ENCODE measurements at places on chromosomes 16 and 17. TPM values are rescaled to one million over a fixed set of nuclear protein-coding genes. Genes with fewer than 3 reads are reported as not detected.
A peak's percentile ranks its signal among the peaks of the same experiment; 100 is the strongest.

SNAI3 gene
- 2.1 TPM for total RNA-seq

AANAT gene
- not detected for total RNA-seq

PRRT2 gene
- 16.7 TPM for total RNA-seq

DHODH gene
- total RNA-seq = 15.5 TPM

GRCh38 chr16:82835487-82836155, 208.9 kb downstream of the CDH13 start:
- peak; percentile 65 for DNase-seq
- H3K4me1 ChIP-seq = peaks cover 21% of the 10 kb centered on the region
- H3K27ac ChIP-seq = no peak overlapping the region
- no peaks in the 10 kb centered on the region for H3K36me3 ChIP-seq

DNA sequence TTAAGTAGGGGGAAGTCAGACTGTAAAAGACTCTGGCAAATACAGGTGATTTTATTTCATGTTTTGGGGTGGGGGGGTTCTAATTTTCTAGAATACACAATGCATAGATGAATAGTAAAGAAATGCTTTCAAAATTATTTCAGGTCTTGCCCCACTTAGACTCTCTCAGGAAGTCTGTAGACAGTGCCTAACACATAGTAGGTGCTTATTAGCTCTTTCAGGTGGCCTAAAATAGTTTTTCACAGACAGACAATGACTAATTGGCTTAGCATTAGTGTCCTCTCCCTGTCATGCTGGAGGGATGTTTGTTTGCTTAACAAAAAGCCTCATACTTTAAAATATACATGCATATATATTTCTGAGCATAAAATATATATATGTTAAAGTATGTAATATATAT, 366.0 kb downstream of the SOX9 start:
- no peak overlapping the region for H3K4me3 ChIP-seq
- no peaks in the 10 kb centered on the region for H3K4me1 ChIP-seq
- DNase-seq = no peak
- no peaks in the 10 kb centered on the region for H3K27me3 ChIP-seq
- H3K27ac ChIP-seq = no peak overlapping the region

DNA sequence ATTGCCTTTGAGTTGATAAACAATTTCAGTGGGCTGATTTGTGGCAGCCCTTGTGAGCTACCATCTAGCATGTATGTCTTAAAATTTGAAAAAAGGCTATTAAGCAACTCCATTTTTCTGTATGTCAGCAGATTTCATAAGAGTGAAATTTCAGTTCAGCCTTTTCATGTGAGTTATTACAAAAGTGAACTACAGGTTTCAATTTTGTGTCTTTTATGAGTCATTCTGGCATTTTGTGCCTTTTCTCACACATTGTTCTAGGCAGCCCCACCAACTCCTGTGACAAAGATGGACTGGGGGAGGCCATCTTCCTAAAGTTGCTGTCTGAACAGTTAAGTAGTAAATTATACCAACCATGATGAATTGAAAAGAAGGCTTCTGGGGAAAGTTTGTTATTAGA, 52.1 kb downstream of the USP10 start:
- H3K27me3 ChIP-seq = no peaks in the 10 kb centered on the region
- peaks cover 14% of the 10 kb centered on the region for H3K36me3 ChIP-seq
- no peak for DNase-seq
- H3K4me3 ChIP-seq = no peak overlapping the region
- no peaks in the 10 kb centered on the region for H3K4me1 ChIP-seq

DNA sequence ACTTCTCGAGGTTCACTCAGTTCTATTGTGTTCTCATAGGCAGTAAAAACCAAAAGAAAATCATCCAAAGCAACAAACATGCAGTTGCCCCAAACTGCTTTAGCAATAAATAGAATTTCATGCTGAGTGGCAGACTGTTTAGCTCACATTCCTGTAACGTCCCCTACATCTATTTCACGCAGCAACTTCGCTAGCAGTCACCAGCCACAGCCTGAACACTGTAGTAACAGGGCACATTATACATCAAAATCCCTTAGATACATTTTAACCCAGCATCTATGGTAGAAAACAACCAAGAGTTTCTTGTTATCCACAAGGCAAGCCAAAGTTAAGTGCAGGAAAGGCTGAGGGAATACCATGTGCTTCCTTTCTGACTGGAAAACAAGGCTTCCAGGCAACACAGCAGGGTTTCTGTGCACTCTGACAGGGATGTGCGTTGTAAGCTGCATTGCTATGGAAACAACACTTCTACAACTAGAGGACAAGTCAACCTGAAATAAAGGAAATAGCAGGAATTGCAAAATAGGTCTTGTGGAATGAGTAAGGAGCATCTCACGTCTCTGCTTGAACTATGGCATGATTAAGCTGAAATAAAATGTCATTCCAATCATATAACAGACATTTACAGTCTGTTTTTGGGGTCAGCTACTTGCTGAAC, 55.4 kb downstream of the CFDP1 start:
- peak overlapping the region; percentile 89 for H3K27ac ChIP-seq
- H3K27me3 ChIP-seq = no peaks in the 10 kb centered on the region
- H3K4me3 ChIP-seq = no peak overlapping the region
- DNase-seq = peak; percentile 49
- peaks cover 41% of the 10 kb centered on the region for H3K36me3 ChIP-seq

GRCh38 chr17:17887752-17888304, 51.0 kb upstream of the SREBF1 start:
- DNase-seq = peak; percentile 42
- no peak overlapping the region for H3K27ac ChIP-seq
- H3K36me3 ChIP-seq = peaks cover under 1% of the 10 kb centered on the region
- H3K27me3 ChIP-seq = no peaks in the 10 kb centered on the region

- H3K27me3 ChIP-seq = no peaks in the 10 kb centered on the region
- peak within 1 kb of the TSS; percentile 88 for H3K4me3 ChIP-seq
- H3K4me1 ChIP-seq = peaks cover 15% of the 10 kb centered on the region
- peaks cover 29% of the 10 kb centered on the region for H3K36me3 ChIP-seq
These were observed at the start of gene BCL7C for GRCh38 chr16:30893744-30894539. Gene BCL7C (minus strand): TSS chr16:30894077. CDS start chr16:30893944, 133 bp downstream.

DNA sequence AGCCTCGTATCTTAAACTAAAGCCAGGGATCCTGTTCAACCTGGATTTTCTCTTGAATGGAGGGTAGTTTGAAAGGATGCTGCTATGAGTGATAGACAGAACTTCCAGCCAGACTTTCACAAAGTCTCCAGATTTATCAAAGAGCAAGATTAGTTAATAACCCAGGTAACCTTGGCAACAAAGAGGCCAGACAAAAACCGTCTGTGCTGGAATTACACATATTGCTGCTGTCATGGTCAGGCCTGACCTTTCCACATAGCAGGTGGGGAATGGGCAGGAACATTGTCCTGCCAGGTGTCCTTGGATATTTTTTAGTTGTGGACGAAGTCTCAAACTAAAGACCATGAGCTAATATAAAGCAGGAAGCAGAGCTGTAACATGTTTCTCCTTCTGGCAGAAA, 52.5 kb downstream of the HLF start:
- H3K27me3 ChIP-seq = no peaks in the 10 kb centered on the region
- no peaks in the 10 kb centered on the region for H3K4me1 ChIP-seq
- H3K4me3 ChIP-seq = no peak overlapping the region
- no peak overlapping the region for H3K27ac ChIP-seq
- DNase-seq = no peak
- no peaks in the 10 kb centered on the region for H3K36me3 ChIP-seq

DNA sequence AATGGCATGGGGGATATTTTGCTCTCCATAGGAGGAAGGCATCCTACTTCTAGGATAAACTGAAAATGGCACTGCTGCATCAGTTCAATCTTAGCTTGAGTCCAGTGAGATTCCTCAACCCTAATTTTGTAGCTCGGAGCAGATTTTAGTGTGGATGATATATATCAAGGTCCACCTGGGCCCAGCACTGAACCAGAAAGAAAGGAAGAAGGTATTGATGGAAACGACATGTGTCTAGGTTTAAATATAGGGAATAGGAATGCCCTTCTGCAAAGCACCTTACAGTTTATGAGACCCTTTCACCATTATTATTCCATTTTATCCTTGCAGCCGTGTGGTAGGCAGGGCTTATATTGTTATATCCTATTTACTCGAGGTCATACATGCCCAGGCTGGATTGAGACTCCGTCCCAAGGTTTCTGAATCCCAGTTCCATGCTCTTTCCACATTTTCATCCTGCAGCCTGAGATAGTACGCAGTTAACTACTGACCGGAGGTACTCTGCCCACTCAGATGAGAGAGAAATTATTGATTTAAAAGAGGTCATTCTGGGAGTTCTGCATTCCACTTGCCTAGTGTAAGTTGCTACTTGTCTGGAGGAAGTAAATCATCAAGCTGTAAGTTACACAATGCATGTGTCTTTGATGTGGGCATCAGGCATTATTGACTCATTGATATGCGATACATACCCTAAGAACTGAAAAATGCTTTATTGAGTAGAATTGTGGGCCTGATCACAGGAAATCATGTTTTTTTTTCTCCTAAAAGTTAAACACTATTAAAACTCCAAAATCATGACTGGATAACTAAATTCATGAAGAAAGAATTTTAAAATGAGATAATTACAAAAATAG, 10.1 kb downstream of the KRT39 start:
- no peak overlapping the region for H3K4me3 ChIP-seq
- H3K27me3 ChIP-seq = peaks cover 46% of the 10 kb centered on the region
- H3K4me1 ChIP-seq = no peaks in the 10 kb centered on the region
- H3K27ac ChIP-seq = no peak overlapping the region
- no peak for DNase-seq

- H3K4me1 ChIP-seq = no peaks in the 10 kb centered on the region
- no peak overlapping the region for H3K27ac ChIP-seq
- no peak overlapping the region for H3K4me3 ChIP-seq
- DNase-seq = no peak
- no peaks in the 10 kb centered on the region for H3K27me3 ChIP-seq
- peaks cover 29% of the 10 kb centered on the region for H3K36me3 ChIP-seq
These were observed 83.1 kb downstream of the TNRC6C start for GRCh38 chr17:78041386-78042179.
